Gastrocnemius medialis (tissue), 4 donors: ENCODE measurements at places on chromosomes 1 and 21. TPM values are rescaled to one million over a fixed set of nuclear protein-coding genes. Genes with fewer than 3 reads are reported as not detected.

The LRRC39 gene
- 52.7 TPM for total RNA-seq

The FAM229A gene
- total RNA-seq, result 0.81 TPM

The FAM151A gene
- total RNA-seq, result not detected

The OR2M3 gene
- total RNA-seq, result not detected

The MIXL1 gene
- not detected for total RNA-seq

The PLPPR4 gene
- 0.68 TPM for total RNA-seq

The SLC9C2 gene
- total RNA-seq, result not detected

The ANKRD35 gene
- total RNA-seq, result 8.3 TPM

The LORICRIN gene
- total RNA-seq, result not detected

The TFF2 gene
- total RNA-seq, result not detected

The LIPI gene
- total RNA-seq, result not detected

The TCHH gene
- total RNA-seq, result not detected

The GBP1 gene
- total RNA-seq, result 4.1 TPM
